Left colon (tissue), 2 donors: ENCODE measurements at places on chromosomes 1 and 21.

DNA sequence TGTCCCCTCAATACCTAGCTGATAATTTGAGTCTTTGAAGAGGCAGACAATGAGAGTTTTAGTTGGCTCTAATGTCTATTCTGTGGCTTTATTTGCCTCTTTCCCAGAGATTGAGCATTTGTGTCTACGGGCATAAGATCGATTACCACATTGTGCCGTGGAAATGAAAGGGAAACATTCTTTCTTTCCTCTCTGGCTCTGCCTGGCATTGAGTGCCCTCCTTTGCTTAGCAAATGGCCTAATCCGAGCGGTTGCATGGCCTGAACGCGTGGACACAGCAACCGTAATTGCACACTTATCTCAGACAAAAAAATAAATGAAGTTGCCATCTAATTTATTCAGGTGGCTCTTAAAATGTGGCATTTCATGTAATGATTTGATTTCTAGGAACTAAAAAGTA is 247.9 kb downstream of the ADGRL2 start:
- DNase-seq: no peak

- DNase-seq: peak; percentile 81
Measured at GRCh38 chr1:40668769-40669525, 3.5 kb upstream of the RIMS3 start.

DNA sequence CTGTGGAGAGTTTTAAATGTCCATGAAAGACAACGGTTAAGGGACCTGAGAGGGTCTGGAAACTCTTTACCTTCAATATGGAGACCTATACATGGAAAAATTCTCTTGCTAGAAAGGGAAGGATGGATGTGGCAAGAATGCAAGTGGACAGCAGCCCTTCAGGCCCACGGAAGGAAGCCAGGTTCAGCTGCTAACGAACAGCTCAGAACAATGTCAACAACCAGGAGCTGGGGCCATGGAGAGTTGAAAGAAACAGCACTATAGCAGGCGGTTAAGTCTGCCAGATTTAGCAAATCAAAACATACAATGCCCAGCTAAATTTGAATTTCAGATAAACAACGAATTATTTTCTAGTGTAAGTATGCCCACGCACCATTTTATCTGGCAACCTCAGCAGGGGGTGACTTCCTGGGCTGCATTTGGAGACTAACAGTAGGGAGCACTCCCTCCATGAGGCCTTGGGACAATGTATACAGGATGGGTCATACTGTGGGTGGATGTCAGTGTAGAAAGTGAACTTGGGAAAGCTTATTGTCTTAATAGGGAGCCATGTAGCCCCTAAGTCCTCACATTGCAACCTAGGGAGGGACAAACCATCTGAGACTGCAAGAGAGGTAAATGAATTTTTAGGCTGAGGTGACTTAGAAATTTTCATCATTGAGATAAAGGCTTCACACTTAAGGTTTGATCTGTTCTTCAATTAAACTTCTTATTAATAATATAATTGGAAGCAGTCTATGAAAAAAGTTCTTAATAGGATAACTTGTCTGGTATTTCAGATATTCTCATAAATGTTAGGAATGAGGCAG is 7.8 kb upstream of the H3-3A start:
- DNase-seq: no peak

DNA sequence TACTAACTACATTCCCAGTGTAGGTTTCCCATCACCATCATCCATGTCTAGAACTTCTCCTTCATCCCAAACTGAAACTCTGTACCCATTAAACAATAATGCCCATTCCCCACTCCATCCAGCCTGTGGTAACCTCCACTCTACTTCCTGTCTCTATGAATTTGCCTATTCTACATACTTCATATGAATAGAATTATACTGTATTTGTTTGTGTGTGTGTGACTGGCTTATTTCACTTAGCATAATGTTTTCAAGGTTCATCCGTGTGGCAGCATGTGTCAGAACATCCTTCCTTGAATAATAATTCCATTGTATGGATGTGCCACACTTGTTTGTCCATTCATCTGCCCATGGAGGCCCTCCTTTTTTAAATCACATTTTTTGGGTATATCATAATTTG is 35.7 kb downstream of the ATP2B4 start:
- no peak for DNase-seq

DNA sequence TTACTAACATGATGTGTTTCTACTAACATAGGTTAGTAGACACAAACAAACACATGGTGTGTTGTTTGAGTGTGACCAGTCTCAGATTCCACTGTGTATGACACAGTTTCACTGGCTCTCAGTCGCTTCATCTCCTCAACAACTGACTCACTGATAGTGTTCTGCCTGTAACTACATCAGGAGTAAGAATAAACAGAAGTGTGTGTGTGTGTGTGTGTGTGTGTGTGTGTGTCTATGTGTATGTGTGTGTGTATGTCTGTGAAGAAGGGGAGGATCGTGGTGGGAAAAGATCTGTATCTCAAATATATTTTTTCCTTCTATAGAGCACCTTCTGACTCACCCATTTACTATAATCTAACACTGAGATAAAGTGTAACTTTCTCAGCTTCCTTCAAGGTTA is 391.0 kb downstream of the PTPRC start:
- DNase-seq: no peak

DNA sequence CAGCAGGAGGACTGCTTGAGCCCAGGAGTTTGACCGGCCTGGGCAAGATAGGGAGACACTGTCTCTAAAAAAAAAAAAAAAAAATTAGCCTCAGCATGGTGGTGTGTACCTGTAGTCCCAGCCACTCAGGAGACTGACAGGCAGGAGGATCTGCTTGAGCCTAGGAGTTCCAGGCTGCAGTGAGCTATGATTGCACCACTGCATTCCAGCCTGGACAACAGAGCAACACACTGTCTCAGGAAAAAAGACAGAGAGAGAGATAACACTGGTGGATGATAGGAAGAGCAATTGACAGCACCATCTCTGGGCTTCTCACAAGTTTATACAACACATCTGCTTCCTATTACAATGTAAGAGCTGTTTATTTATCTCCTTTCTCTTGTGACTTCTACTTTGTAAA is 2.4 kb upstream of the RNU11 start:
- DNase-seq: no peak

DNA sequence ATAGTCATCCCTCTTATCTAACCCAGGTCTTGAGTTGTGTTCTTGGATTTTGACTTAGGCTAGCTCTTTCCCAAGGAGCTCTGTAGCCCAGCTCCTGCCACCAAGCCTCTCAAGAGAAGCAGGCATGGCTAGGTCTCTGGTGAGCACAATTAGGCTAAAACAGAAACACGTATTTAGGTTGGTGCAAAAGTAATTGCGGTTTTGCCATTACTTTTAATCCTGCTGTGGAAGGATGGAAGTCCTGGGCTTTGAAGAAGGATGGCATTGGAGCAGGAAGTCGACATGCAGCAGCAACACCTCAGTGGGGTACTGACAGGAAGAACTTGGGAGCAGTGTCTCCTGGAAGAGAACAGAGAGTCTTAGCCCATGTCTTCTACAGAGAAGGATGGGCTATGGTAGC is 80.0 kb upstream of the CCDC190 start:
- no peak for DNase-seq

DNA sequence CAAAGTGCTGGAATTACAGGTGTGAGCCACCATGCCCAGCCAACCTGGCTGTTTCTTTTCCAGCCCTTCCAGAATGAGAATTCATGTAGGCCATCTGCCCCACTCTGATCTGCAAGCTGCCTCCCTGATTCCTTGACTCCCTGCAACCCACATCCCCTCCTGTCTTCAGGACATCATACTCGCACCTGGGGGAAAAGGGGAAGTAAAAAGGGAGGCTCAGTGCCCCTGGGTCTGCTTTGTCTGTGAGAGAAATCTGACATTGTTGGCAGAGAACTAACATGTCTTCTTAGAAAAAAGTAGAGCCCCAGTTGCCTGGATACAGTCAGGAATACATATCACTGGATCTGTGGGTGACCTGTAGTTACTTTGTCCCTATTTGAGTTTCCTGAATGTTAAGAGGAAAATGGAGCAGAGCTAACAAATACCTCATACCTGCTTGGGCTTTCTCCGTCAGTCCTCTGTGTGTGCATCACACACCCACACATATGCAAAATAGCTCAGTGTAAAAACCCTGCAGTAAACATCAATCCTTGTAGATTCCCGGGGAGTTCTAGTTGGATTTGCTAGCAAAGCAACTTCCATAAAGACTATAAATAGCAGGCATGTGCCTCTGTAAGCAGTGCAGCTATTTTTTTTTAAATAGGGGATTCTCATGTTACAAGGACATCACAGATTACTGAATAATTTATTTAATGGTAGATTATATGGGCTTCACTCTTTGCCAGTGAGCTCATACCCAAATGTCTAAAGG is 62.9 kb downstream of the TEX35 start:
- DNase-seq: no peak

GRCh38 chr1:85846706-85847105 is 138.5 kb upstream of the ZNHIT6 start:
- DNase-seq: no peak

GRCh38 chr1:74586253-74586897 is 74.0 kb upstream of the LRRC53 start:
- DNase-seq: no peak

GRCh38 chr1:238346340-238346739 is 455.6 kb upstream of the ZP4 start:
- DNase-seq: no peak

DNA sequence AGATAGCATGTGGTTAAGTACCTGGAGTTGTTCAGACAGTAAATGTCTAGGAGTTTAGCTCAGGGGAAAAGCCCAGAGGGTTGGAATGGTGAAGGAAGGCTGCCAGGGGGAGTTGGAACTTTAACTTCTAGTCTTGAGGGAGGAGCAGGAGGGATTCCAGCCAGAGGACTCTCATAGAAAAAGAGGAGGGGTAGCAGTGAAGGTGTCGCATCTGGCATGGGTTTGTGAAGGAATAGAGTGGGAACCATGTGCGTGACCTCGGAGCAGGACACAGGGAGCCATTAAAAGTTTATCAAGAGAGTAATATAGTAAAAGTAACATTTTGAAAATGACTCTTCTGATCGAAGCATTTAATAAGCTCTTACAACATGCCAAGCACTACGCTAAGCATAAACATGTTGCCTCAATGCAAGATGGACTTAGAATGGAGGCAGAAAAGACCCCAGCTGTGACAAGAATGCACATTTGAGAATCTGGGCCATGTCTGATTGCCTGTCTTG is 632.4 kb upstream of the CAMK1G start:
- DNase-seq: no peak

DNA sequence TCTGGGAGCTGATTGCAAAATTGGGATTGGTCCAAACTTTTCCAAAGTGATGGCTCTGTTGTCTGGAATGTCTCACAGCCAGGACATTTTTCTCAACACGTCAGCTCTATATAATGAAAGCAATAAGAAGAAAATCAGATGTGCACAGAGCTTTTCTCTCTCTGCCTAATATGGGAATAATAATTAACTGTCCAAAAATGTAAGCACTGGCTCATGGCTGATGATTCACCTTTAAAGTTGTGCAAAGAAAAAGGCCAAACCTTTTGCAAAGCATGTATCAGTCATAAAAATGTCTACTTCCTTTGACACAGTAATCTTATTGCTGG is 30.4 kb downstream of the ZNF281 start:
- DNase-seq: no peak

GRCh38 chr1:204431310-204432184 is 19.9 kb upstream of the PPP1R15B start:
- peak; percentile 91 for DNase-seq

DNA sequence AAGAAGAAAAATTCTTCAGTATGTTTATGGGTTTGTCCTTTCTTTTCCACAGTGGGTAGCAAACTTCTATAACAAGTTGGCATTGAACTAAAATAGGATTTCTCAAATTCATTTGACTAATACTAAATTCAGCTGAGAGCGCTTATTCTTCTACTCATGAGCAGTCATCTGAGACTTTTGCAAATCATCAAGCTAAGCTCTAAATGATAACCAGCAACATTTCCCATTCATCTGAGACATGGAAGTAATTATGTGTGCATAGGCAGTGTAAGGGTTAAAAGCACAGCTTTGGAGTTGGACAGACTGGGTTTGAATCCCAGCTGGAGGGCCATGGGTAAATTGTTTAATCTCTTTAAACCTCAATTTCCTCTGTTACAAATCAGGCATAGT is 18.3 kb upstream of the CNR2 start:
- no peak for DNase-seq
